ENCODE measurements at places on chromosomes 7 and 10.

GRCh38 chr7:41747961-41748360 is 45.1 kb upstream of the INHBA start:
- no peak for DNase-seq

DNA sequence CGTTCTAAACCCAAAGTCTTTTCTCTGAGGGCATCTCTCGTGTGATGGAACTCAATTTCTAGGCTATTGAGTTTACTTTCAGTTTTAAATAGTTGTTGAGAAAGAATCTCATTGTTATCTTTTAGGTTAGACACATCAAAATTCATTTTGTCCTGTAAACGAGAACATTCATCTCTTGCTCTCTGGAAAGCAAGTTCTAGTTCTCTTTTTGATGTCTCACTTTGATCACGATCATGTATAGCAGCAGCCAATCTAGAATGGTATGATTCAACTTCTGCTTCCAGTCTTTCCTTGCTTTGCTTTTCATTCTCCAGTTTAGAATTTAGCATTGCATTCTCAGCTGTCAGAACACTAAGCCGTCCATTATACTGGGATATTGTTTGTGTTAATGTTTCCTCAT is 65.1 kb downstream of the ANKRD26 start:
- DNase-seq = no peak

- DNase-seq = no peak
Measured at GRCh38 chr7:1054438-1054837, 10.1 kb downstream of the GPR146 start.

- DNase-seq = no peak
Measured at GRCh38 chr10:128431083-128431482, 304.9 kb upstream of the MKI67 start.

GRCh38 chr10:49523301-49523700 is 15.6 kb downstream of the ERCC6 start:
- no peak for DNase-seq

- no peak for DNase-seq
Measured at GRCh38 chr10:72573079-72573478, 52.8 kb downstream of the MICU1 start.

DNA sequence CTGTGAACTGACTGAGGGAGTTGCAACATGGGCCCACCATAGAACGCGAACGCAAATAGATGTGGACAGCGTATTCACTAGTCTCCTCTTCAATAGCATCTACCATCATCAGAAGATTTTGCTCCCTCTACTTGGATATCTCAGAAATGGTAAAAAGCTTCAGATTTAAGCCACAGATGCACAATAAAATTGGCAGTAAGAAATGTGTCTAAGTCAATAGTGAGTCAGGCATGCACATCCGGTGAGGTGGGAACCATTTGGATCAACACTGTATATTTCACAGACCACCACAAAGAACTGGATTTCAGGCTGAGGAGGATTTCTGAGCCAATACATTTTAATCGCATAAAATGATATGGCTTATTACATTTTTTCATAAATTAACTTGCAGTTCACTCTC is 111.5 kb upstream of the ADAM12 start:
- DNase-seq = no peak

- DNase-seq = no peak
Measured at GRCh38 chr10:79255007-79255507, 92.2 kb upstream of the PPIF start.

GRCh38 chr7:16587790-16588189 is 57.8 kb downstream of the ANKMY2 start:
- DNase-seq = no peak

- DNase-seq = no peak
Measured at GRCh38 chr10:113985297-113985844, 58.3 kb upstream of the ADRB1 start.

DNA sequence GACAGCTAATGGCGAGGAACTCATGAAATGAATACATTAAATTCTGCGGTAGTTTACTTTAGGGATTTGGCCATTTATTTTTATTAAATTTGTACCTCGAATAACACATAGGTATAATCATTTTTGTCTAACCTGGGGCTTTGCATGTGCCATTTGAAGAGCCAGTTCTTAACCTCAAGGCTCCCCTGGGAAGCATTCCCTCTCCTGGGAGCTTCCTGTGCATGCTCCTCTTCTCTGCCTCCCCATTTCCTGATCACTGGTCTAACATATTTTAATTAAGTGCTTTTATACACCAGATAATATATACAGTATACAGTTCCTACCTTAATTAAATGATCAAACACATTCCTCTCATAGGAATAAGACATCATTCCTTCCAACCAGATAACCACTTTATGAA is 183.9 kb upstream of the FZD1 start:
- no peak for DNase-seq

- DNase-seq = no peak
Measured at GRCh38 chr10:37748170-37748569, 109.2 kb downstream of the ZNF248 start.

- no peak for DNase-seq
Measured at GRCh38 chr10:103433858-103434257, 18.3 kb downstream of the CALHM2 start.

DNA sequence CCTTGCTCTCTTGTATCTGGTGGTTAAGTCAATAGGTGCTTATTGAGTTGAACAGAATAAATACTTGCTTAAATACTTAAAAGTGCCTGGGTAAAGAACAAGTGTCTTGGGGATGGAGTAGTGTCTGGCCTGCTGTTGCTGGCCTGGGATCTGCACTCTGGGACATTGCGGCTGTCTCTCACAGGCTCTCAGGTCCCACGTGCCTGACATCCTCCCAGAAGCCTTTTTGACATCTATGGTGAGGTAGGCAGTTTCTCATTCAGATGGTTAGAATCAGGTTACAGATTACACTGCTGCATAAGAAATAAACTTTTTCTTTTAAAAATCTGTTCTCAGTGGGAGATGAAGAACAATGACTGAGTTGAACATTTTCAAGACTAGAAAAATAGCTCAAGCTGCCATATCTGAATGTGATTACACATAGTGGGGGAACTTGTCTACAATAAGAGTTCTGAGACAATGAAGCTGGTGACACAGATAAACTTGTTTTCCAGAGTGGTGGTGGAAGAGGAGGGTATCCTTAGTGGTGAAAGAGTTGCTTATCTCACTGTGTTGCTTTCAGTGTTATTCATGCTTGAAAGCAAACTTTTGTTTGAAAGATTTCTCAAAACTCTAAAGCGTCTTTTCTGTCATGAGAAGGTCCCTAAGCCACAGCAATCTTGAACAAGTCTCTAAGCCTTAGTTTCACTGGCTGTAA is 9.7 kb downstream of the SORCS3 start:
- DNase-seq = no peak

- DNase-seq = no peak
Measured at GRCh38 chr10:49798275-49798674, 36.2 kb upstream of the OGDHL start.

GRCh38 chr7:151806952-151807775 is 69.8 kb downstream of the PRKAG2 start:
- no peak for DNase-seq

DNA sequence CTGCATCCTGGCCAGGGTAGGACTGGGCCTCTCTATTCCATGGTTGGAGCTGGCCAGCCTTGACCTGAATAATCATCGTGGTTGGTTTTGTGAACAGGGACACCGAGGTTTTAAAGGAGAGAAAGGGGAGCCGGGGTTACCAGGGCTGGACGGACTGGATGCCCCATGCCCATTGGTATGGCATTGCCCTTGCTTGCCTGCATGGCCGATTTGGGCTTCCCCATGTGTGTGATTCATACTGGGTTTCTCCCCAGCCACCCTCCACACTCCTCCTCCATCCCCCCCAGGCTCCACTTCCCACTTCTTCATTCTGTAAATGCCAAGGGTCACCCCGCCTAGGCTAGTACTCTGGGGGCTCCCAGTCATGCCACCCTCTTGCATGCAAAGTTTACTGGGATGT is 98.8 kb upstream of the MACROH2A2 start:
- no peak for DNase-seq

GRCh38 chr7:55508221-55509011 is 63.9 kb downstream of the VOPP1 start:
- DNase-seq = no peak

- DNase-seq = no peak
Measured at GRCh38 chr7:66146701-66147100, 32.1 kb downstream of the CRCP start.

- DNase-seq = no peak
Measured at GRCh38 chr10:4234661-4235060, 449.7 kb upstream of the KLF6 start.

DNA sequence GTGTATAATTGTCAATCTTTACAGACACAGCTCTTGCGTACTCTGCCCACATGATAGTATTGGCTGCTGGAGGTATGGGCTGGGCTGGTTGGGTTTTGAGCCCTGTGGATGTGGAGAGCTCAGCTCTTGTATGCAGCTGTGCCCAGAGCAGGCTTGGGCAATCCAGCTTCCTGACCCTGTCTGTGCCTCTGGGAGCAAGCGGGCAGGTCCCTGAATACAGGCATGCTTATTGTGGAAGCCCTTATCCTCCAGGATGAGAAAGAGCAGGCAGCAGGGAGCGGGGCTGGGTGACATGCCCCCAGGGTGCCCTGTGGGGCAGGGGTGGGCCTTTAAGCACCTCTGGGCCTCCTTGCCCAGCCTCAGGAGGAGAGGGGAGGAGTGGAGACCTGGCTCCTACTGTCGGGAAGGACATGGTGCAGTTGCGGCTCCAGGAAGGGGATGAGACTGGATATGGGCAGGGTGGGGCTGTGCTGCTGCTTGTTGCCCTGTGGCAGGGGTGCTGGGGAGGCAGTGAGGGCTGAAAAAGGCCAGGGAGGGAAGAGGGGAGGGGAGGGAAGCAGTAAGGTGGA is 32.7 kb upstream of the SH2D4B start:
- DNase-seq = no peak

DNA sequence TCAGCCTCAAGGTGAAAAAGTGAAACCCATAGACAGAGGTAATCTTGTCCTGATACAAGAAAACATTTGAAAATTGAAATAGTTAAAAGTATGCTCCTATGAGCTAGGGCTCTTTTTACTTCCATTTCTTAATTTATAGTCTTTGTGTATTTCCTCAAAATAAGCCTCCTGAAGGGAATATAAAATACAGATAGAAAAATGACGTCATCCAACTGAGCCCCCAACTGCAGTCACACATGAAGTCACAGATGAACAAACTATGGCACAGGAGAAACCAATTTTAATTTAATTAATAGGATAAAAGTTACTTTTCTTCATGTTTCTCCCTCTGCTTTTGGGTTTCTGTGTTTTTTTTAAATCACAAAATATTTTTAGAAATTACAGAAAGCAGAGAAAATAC is 280.3 kb downstream of the HTR7 start:
- no peak for DNase-seq

- no peak for DNase-seq
Measured at GRCh38 chr10:82438277-82438676, 563.3 kb downstream of the NRG3 start.

- DNase-seq = no peak
Measured at GRCh38 chr7:140223515-140224221, 46.9 kb upstream of the KDM7A start.

DNA sequence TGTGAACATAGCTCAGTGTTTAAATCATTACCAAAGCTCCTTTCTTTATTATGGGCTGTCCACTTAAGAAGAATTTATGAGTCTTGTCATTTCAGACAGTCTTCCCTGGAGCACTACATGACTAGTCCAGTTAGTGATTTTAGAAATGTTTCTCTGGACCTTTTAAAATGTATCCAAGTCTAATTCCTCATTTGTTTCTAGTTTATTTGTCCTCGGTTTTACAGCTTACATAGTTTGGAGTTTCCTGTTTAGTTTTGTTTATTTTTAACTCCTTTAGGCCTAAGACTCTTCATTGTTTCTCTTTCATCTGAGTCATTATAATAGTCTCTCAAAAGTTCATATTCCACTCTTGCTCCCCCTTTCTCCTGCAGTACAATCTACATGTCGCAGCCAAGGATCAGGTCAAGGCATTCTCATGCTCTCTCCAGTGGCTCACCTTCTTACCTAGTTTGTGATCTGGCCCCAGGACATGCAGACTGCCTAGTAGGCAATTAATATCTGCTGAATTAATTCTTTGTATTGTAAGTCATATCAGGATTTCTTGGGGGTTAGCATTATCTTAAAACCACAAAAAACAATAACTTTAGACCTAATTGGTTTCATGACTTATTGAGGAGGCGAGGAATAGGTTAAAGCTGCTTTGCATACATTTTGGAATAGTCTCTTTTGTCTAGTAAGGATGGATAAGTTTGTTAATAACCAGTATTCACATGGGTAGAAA is 93.8 kb downstream of the MAPK8 start:
- no peak for DNase-seq

DNA sequence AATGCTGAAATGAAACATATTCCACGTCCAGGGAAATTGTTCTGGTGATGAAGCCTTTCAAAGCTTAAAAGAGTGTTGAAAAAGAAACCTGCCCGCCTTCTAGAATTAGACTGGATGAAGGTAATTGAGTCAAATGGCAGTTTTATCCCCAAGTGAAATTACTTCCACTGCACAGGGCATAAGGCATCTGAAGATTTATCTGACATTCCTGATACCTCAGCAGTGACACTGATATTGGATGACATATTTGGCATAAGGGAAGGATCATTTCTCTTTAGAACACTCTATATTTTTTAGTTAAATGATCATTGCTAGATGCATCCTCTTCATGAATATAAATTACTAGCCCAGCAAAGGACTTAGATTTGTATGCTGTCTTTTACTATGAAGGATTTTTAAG is 229.6 kb upstream of the TPK1 start:
- DNase-seq = no peak

- DNase-seq = no peak
Measured at GRCh38 chr10:44832595-44833390, 78.3 kb upstream of the TMEM72 start.

GRCh38 chr7:142460402-142461117 is 202.7 kb upstream of the PRSS58 start:
- no peak for DNase-seq

GRCh38 chr7:75943864-75944263 is 28.9 kb downstream of the POR start:
- no peak for DNase-seq

DNA sequence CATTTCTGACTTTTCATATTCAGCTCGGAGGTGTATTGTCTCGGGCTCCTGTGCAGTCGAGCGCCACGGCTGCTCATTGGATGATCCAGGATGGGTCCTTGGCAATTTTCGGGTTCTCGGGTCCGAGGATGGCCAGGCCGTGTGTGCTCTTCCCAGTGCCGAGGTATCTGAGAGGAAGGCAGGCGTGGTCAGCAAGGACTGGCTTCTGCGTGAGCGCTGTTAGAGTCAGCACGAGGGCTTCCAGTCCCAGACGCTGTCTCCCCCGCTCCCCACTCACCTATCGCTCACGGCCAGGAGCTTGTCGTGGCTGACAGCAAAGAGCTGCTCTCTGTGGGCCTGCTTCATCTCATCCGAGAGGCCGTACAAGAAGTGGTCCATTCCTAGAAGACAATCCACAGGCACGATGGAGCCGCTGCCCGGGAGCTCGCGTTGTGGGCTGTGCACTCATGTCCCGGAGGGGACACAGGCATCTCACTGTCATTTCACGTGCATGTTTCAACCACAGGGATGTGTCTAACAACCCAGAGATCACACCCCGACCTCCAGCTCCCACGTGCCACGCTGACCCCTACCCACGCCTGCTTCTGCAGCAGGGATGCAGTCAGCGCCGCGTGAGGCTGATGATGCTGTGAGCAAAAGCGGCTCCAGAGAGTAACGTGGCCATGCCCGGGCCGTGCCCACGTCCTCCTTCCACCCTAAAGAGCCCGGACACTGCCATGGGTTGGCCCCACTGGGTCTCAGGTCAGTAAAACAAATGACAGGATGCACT is 34.4 kb downstream of the PITRM1 start:
- no peak for DNase-seq

- DNase-seq = no peak
Measured at GRCh38 chr10:61627266-61627665, 35.5 kb upstream of the CABCOCO1 start.

Data from stimulated activated CD4-positive, alpha-beta T cell treated with anti-CD3 and anti-CD28 coated beads, Interleukin-1b, Interleukin-23, amount 100 ng/mL, for 1 hour (primary cell).